Stimulated activated naive CD8-positive, alpha-beta T cell treated with anti-CD3 and anti-CD28 coated beads, Interleukin-15, amount 100 ng/mL, for 72 hours (primary cell): ENCODE measurements at places on chromosomes 4 and X.

- DNase-seq = no peak
These were observed 643 bp downstream of the FHL1 start for GRCh38 chrX:136147976-136148375.

GRCh38 chr4:48470570-48470969, 12.6 kb upstream of the SLC10A4 start:
- DNase-seq = no peak

DNA sequence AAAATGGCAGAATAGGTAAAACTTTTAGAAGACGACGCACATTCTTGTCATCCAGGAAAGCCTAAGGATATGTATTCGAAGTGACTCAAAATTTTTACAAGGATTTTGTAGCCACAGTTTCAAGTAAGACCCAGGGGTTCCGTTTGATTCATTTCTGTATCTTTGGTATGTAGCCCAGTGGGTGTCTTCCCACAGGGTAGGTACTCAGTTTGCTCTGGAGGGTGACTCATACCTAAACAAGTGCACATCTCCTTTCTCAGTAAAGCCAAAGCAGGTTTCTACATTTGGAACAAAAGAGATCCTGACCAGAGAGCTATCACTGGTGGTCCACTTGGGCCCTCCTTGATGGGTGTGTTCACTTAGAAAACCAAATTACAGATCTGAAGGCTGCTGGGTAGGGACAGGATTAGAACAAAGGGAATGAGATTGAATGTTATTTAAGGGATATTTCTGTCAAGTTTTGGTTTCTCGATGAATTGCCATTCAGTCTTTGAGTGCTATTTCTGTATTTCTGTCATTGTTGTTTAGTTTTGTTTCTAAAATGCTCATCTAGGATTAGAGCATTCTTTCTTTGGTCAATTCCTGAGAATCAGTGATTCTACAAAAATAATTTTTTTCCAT, 56.1 kb downstream of the PLS3 start:
- peak; percentile 0 for DNase-seq

DNA sequence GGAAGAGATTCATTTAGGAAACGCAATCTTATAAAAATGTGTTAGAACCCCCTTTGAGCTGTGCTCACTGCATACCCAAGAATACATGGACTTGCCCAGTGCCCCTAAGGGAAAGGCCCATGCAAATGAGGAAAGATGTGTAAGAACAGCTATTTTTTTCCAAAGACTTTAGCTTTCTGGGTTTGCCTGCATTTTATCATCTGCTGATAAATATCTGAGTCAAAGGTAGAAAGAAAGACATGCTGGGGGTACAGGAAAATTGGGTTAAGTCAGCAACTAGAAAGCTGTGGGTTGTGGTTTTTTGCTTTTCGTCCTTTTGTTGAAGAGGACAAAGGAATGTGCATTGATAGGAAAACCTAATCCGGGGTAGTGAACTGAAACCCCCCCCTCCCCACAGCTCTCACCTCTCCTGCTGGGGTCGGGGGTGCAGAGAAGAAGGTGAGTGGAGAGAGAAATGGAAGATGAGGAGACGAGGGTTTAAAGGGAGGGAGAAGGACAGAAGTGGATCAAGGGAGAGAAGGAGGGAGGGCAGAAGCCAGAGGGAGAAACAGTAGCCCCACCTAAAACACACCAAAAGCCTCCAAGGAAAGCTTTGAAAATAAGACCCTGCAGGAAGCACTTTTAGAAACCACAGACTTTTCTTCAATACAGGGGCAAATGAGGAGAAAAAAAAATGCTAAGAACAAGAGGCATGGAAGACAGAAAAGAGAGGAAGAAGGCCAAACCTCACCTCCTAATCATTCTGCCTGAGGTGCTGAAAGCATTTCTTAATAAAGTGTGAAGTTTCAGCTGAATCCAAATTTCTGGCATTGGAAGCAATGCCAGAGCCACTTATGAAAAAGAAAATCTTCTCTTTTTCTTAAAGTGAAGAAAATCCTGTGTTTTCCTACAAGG, 49.3 kb downstream of the KDR start:
- no peak for DNase-seq

DNA sequence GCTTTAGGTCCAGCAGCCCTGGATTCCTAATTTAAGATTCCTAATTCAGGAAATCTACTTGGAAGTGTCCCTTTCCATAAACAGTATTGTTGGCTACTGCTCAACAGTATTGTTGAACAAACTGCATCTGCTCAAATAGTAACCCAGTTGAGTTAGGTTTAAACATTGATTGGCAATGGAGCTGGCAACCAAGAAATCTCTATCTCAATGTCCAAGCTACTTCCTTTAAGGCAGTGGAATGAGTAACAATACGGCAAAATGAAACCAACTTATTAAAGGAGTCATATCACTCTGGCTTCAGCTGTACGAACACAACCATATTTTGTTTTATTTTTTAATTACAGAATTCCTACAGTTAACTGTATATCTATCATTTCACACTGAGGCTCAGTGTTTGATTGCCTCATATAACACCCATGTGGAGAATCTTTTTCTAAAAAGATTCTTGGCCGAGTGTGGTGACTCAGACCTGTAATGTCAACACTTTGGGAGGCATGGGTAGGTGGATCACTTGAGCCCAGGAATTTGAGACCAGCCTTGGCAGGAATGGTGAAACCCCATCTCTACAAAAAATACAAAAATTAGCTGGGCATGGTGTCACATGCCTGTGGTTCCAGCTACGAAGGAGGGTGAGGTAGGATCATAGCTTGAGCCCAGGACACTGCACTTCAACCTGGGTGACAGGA, 71.7 kb upstream of the IL13RA1 start:
- no peak for DNase-seq

DNA sequence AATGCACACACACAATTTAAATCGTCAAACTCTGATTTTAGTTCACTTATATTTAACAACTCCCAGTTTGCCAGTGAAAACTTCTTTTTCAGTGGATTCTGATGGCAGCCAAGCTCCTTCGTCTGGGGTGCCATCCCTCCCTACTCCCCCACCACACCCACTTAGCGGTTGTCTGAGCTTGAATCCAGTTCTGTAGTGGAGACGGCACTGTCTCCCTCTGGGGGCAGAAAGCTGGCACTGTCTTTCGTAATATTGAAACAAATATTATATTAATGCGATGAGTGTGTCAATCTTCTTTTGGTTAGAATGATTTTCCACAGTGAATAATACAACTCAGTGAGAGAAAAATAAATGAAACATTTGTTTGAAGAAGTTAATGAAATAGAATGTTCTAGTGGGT, 5.4 kb downstream of the MEPE start:
- DNase-seq = no peak

DNA sequence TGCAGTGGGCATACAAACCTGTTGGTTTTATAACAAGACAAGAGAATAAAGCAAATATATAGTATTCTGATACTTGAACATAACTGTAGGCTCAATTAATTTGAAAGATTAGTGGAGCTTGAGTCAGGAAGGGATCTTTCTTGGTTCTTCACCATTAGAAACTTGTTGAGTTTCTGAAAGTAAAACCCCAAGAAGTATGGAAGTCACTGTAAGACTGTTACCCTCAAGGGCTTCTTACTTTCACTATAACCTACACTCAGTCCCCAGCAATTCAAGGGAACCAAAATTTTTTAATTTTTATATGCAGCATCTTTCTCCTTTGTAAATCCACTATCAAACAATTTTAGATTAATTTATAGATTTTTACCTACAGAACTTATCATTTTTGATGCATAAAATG, 2019.2 kb upstream of the ADGRL3 start:
- DNase-seq = no peak

- DNase-seq = no peak
These were observed 76.3 kb upstream of the SHOX start for GRCh38 chrX:554271-554670.

GRCh38 chr4:109005523-109005922, 242.7 kb upstream of the ETNPPL start:
- no peak for DNase-seq

- no peak for DNase-seq
These were observed 50.0 kb downstream of the RTL5 start for GRCh38 chrX:72081605-72082320.

DNA sequence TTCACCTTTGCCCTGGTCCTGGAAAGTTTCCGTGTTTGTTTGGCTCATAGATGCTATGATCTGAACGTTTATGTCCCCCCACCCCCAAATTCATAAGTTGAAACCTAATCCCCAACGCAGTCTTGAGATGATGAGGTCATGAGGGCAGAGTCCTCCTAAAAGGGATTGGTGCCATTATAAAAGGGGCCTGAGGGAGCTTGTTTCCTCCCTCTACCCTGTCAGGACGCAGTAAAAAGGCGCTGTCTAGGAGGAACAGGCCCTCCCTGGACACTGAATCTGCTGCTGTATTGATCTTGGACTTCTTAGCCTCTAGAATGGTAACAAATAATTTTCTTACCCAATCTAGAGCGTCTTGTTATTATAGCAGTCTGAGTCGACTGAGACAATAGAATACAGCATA, 2190.6 kb upstream of the TENM3 start:
- no peak for DNase-seq

GRCh38 chr4:86924811-86925210, 10.0 kb upstream of the AFF1 start:
- no peak for DNase-seq

- no peak for DNase-seq
These were observed 54.6 kb upstream of the MCF2 start for GRCh38 chrX:139762400-139763183.

DNA sequence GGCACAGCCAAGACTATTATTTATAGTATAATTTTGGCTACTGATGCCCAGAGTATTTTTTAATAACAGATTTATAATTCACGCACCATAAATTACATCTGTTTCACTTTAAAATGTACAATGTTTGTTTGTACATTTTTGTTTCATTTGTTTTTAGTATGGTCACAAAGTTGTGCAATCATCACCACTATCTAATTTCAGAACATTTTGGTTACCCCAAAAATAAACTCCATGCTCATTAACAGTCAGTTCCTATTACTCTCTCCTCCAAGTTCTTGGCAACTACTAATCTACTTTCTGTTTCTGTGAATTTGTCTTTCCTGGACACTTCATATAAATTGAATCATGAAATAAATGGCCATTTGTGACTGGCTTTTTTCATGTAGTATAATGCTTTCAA, 176.7 kb downstream of the SH3BGRL start:
- no peak for DNase-seq

GRCh38 chr4:153502584-153502983, 36.4 kb downstream of the TMEM131L start:
- DNase-seq = no peak

- DNase-seq = no peak
These were observed 251.2 kb downstream of the PAPSS1 start for GRCh38 chr4:107468812-107469211.

GRCh38 chrX:104118765-104119164, 6.4 kb downstream of the ZCCHC18 start:
- DNase-seq = no peak

GRCh38 chr4:71456841-71457240, 118.0 kb downstream of the SLC4A4 start:
- DNase-seq = no peak

- no peak for DNase-seq
These were observed 186.5 kb upstream of the ATP6AP2 start for GRCh38 chrX:40394302-40394701.

GRCh38 chrX:131792356-131792749, 230.7 kb upstream of the STK26 start:
- no peak for DNase-seq

GRCh38 chr4:10949039-10949733, 264.6 kb upstream of the CLNK start:
- DNase-seq = no peak
